ENCODE measurements at places on chromosomes 2 and 18.

DNA sequence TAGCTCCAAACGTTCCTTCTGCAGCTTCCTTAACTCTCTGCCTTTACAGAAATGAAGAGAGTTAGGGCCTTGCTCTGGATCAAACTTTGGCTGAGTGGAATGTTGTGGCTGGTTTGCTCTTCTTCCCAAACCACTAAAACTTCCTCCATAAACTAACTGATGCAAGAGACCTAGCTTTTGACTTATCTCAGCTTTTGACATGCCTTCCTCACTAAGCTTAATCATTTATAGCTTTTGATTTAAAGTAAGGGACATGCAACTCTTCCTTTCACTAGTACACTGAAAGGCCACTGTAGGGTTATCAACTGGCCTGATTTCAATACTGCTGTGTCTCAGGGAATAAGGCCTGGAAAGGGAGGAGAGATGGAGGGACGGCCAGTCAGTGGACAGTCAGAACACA is 8.3 kb downstream of the PXDN start:
- no peak for DNase-seq

GRCh38 chr2:73414696-73415095 is 29.1 kb downstream of the ALMS1 start:
- no peak for DNase-seq

DNA sequence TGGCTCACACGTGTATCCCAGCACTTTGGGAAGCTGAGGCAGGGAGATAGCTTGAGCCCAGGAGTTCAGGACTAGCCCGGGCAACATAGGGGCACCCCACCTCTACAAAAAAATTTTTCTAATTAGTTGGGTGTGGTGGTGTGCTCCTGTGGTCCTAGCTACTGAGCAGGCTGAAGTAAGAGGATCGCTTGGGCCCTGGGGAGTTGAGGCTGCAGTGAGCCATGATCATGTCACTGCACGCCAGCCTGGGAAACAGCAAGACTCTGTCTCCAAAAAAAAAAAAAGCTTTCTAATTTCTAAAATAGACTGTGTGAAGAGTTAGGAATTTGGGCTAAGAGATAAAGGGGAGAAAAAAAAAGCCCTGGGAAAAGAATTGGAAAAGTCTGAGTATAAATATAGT is 51.9 kb upstream of the NAB1 start:
- DNase-seq: no peak

GRCh38 chr18:55422456-55423180 is 165.4 kb downstream of the TCF4 start:
- DNase-seq: no peak

DNA sequence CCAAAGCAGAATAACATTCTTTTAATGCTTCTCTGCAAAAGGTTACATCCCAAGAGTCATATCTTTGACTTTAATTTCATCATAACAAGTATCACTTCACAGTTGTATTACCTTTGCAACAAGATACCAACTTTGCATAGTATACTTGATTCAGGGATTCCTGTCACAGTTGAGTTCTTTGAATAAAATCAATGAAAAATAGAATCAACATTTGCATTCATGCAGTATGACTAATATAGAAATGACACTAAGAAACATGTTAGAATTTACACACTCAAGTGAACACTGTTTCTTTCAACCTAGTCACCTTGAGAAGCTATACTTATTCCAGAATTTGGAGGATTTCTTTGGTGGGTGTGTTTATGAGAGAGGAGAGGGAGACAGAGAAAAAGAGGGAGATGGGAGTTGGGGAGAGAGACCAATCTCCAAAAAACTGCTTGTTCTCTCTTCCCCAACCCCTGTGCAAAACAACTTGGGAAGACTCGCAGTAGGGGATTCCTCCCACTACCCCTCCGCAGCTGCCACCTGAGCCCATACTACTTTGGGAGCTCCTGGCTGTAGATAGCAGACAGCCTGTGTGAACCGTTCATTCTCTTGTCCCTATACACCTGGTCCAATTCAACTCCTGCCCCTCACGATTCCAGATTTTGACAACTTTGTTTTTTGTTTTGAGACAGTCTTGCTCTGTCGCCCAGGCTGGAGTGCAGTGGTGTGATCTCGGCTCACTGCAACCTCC is 57.7 kb downstream of the PELI1 start:
- no peak for DNase-seq

DNA sequence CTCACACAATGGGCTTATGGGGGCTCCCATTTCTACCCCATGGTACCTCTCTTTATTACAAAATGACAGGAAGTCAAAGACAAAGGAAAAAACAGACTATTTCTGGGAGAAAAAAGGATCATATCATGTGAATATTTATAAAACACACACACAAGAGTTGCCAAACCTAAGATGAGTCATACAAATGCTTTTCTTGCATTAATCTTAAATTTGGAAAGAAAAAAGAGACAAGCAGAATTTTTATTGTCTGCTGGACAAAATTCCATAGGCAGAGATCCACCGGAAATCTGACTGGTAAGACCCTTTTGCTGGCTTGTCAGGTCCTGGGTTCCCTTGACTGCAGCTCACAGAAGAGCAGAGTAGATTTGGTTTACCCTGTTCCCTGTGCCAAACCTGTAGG is 1732.3 kb upstream of the PIK3C3 start:
- no peak for DNase-seq

- no peak for DNase-seq
Measured at GRCh38 chr2:38685116-38685735, 19.3 kb downstream of the GALM start.

DNA sequence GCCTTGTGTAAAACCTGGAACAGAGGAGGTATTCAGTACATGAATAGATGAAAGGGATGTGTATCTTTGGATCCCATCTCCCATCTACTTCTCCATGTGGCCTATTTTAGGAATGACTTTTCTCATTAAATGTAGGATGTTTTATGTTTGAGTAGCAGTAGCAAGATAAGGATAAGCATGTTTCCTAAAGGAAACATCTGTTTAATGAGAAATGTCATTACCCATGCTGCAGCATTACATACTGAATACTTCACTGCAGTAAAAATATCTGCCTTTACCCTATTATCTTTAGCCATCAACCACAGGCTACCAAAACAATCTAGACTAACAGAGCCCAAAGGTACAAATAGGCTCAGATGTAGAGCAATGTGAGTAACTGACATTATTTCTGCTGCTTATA is 419.2 kb upstream of the CYRIA start:
- no peak for DNase-seq
